ENCODE measurements at places on chromosomes 7 and 10.
A peak's percentile ranks its signal among the peaks of the same experiment; 100 is the strongest.

DNA sequence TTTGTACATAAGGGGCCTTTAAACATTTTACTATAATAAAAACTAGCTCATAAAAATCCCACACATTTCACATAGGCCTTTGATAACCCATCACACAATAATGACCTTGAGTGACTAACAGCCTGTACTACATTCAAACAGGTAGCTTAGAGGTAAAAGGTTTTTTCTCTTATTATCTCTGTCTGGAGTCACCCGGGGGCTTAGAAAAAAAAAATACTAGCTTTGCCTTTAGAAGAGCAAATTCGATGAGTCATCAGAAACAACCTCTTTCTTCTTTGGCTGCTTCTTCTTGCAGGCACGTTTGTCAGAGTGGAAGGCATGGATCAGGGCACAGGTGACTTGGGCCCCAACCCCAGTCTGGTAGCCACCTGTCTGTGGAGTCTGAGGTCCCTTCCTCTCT is 43.4 kb upstream of the ADO start:
- DNase-seq = no peak

DNA sequence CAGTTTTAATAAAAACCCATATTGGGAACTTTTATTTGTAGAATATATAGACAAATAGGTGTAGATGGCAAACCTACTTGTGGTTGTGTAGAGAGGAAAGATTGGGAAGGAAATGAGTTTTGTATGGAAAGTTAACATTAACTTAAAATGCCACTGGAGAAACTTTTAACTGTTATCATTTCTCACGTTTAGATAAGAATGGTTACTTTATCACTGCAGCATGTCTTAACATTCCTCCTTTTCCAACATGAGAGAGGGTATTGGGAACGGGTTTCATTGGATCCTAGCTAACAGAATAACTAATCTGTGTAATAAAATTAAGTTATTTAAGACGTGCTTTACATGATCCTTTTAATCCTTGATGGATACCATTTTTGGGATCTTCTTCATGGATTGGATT is 1.8 kb downstream of the LUC7L2 start:
- no peak for DNase-seq

DNA sequence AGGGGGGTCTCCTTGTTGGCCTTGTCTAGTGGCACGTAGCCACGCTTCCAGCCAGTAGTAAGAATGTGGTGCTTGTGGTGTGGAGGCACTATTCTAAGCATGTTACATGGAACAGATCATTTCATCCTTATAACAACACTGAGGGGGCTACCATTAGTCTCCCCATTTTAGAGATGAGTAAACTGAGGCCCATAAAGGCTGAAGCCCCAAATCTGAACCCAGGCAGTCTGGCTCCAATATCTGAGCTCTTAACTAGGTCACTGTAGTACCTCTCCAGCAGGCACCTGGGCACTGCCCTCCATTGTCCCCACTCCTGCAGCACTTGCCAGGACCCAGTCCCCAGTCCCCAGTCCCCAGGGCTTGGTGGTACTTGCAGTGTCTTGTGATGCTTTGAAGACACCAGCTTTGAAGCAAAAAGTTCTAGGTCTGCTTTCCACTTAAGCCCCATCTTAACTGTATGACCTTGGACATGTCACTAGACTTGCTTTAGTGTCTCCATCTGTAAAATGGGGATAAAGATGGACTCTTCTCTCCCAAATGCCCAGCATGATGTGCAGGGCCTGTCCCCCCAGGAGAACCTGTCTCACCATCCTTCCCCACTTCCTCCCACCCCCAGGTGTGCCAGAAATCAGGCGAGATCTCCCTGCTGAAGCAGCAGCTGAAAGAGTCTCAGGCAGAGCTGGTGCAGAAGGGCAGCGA is 6.4 kb downstream of the LZTS2 start:
- no peak for DNase-seq

DNA sequence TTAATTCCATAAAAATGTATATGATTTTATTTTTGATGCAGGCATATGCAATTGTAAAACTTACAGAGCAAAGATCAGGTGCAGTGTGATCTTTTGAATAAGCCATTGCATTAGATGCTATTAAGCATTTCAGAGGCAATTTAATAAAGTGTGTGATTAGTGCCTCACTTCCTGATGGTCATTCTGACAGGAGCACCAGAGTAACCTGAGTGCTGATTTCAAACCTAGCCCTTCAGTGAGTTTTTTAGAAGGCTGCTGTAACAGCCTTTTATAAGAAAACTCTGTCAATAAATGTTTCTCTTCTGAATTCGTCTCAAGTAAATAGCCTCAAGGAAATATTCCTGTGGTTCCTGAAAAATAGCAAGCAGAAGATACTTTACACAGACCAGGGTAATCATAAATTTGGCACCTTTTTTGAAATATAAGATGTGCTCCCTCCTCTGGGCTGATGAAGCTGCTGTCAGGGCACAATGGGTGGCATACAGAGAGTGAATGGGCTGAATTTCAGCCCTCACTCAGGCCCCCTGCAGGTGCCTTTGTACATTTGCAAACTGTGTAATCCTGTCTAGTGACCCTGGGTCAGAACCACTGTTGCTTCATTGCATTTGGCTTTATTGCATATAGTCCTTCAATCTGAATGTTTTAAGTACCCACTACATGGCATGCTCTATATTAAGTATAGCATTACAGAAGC is 193.7 kb upstream of the CSTF2T start:
- DNase-seq = peak; percentile 25

DNA sequence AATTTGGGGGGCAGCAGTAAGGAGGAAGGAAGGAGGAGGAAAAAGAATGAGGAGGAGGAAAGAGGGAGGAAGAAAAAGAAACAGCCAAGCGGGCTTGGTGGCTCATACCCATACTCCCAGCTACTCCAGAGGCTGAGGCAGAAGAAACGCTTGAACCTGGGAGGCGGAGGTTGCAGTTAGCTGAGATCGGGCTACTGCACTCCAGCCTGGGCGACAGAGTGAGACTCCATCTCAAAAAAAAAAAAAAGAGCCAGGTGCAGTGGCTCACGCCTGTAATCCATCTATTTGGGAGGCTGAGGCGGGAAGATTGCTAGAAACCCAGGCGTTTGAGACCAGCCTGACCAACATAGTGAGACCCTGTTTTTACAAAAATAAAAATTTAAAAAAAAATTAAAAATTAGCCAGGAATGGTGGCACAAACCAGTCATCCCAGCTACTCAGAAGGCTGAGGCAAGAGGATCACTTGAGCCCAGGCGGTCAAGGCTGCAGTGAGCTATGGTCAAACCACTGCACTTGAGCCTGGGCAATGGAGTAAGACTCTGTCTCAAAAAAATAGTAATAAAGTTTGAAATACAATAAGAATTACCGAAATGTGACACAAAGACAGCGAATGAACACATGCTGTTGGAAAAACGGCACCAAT is 14.1 kb upstream of the CRCP start:
- no peak for DNase-seq

- no peak for DNase-seq
Observed at GRCh38 chr7:44750921-44751571, 2.4 kb downstream of the ZMIZ2 start.

DNA sequence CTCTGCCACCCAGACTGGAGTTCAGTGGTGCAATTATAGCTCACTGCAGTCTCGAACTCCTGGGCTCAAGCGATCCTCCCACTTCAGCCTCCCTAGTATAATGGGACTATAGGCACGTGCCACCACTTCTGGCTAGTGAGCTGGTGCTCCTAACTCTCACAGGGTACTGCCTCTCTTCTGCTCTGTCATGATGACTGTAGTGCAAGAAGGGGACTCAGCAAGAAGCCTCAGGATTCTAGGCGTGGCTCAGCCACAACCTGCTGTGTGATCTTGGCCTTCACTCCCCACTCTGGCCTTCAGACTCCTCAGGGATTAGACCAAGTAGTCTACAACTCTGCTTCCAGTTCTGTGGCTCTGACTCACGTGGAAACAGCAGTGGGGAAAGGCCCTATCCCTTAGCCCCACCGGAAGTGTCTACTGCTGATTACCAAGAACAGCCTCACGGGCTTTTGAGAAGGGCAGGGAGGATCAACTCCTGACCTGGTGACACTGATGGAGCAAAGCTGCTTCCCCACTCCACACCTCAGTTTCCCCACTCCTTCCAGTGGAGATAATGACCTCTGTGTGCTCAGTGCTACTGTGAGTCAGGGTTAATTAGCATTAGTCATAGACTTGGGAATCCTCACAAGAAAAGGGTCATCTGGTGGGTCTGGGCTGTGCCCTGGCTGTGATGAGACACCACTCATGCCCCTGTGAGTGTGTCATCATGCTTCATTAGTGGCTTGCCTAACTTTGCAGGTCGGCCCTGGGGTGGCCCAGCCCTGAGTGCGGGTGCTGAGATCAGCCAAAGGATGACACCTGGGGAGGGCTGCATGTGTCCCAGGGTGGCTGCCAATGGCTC is 41.1 kb downstream of the ZC3HC1 start:
- DNase-seq = peak; percentile 95

- no peak for DNase-seq
Observed at GRCh38 chr10:79356104-79356503, 8.8 kb downstream of the PPIF start.

DNA sequence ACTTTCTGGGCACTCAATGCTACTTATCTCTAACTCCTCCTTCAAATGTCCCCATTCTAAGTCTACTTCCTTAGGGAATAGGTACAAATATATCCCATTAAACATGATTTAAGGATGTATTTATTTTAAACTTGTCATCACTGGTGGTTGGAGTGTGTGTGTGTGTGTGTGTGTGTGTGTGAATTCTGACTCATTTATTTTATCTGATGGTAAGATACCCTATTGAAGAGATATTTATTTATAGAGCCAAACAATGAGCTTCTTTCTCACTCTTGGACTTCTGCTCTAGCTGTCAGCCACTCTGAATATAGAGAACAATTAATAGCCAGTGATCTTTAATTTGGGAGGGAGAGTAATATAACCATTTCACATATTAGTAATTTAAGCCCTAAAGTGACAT is 17.8 kb upstream of the MAGI2 start:
- DNase-seq = no peak

DNA sequence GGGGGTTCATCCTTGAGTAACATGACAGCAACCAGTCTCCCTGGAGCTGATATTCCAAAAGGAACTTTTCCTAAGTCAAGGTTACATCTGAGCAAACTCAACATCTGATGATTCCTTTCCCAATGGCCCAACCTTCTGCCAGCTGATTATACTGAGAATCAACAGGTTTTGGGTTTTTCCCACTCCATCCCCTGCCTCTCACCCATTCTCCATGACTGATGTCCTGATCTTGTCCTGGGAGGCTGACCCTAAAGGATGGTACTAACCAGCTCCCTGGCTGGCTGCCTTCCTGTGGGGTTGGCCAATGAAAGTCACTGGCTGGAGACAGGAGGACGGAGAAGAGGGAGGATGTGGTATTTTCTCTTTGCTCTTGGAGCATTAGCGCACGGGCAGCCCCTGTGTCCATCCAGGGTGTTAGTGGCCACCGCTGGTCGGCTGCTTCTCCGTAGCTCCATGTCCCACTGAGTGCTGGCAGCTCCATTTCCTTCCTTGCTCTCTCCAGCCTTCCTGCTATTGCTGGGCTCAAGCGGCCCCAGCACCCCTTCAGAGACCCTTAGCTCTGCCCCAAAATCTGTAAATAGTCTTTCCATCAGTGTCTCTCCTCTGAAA is 306.2 kb upstream of the PITRM1 start:
- DNase-seq = no peak
